ENCODE measurements at places on chromosomes 6 and 20.
A peak's percentile ranks its signal among the peaks of the same experiment; 100 is the strongest.

- DNase-seq, result no peak
Measured at GRCh38 chr6:16769131-16769985, 8.1 kb upstream of the ATXN1 start.

DNA sequence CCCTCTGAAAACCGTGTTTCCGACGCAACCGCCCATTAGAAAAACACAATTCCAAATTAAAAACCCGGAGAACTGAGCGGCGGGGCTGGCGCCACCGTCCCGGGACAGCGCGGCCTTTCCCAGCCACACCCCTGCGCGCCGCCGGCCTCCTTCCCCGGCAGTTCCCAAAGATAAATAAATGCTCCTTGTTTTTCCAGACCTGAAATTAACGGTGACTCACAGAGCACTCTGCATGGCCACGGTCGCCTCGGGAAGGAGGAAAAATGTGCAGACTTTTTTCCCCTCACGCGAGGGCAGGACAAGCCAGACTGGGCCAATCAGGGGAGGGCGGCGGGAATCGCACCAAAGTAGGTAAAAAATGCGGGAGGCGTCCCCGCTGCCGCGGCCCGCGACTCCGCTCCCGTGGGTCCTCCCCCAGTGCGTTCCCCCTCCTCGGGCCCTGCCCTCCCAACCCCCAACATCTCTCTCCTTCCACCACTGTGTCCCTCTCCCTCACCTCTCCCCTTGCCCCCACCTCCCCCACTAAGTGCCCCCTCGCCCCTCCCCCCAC, 828 bp upstream of the DSTN start:
- DNase-seq, result no peak

- no peak for DNase-seq
Measured at GRCh38 chr20:35487479-35487878, 32.1 kb downstream of the CEP250 start.

GRCh38 chr6:158303210-158303731, 9.0 kb upstream of the TULP4 start:
- DNase-seq, result no peak

DNA sequence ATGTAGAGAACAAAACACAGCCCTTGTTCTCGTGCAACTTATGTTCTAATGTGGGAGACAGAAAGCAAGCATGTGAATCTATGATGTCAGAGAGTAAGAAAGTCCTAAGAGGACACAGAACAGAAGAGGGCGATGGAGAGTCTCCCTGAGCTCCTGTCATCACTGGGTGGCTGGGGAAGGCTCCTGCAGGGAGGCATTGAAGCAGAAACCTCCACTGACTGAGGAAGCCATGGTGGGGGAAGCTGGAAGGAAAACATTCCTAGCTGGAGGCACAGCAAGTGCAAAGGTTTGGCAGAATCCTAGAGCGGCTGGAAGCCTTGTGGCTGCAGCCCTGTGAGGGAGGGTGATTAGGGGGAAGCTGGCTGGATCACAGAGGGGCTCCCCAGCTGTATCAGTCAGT, 248.0 kb downstream of the CDH26 start:
- DNase-seq, result no peak

GRCh38 chr20:10965936-10966470, 292.2 kb upstream of the JAG1 start:
- DNase-seq, result no peak

DNA sequence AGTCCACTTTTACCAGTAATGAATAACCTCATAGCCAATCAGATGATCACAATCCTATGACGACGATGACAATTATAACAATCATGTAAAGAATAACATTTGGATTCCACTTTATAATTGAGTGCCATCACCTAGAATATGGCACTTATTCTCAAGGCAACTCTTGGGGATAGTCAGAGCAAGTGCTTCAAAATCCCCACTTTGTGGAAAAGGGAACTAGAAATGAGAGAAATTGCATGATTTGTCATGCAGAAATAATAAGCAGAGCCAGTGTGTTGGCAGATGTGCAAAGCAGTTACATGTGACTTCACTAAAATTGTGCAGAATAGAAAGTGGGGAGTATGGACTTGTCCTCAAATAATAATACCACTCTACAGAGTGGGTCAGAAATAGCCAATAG, 41.3 kb downstream of the FRK start:
- no peak for DNase-seq

GRCh38 chr6:139474145-139475108, 100.0 kb upstream of the CITED2 start:
- DNase-seq, result peak; percentile 66

GRCh38 chr20:12883507-12883885, 125.3 kb upstream of the SPTLC3 start:
- DNase-seq, result no peak
